C1 segment of cervical spinal cord (tissue), 14 donors: ENCODE measurements at places on chromosomes 6 and 20.

- DNase-seq, result no peak
Observed at GRCh38 chr20:11499101-11499634, 418.5 kb upstream of the BTBD3 start.

- DNase-seq, result no peak
Observed at GRCh38 chr6:10411131-10411970, 3.5 kb downstream of the TFAP2A start.

DNA sequence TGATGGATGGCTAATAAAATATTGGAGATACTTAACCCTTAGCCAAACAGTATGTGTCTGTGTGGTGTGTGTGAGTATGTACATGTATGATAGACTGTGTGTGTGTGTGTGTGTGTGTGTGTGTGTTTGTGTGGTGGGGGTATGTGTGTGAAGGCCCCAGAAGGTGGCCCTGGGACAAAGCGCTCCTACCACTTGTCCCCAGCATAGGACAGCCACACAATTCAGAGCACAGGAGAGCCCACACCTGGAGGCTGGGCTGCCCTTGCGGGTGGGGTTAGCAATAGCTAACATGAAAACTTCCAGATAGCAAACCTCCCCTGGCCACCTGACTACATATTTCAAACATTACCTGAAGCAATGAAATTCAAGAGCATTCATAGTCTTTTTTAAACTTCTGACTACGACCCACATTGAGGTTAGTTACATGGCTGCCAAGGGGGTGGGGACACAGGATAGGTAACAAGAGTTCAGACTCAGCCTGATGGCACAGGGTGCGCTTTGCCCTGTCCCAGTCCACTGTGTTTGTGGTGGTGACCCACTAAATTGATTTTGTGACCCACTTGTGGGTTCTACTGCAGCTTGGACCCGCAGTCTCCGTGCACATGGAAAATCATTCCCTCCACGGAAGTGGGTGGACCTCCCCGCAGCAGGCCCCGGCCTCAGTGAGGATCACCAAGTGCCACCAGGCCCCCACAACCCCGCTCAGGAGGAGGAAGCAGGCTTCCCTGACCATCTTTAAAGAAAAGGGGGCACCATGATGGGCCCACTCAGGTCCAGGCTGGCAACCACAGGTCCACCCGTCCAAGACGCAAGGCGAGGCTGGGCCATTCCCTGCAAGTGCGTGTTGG lies 34.8 kb downstream of the ZC3H12D start:
- DNase-seq, result no peak

- no peak for DNase-seq
Observed at GRCh38 chr20:60541991-60542390, 583.8 kb downstream of the CDH26 start.

- no peak for DNase-seq
Observed at GRCh38 chr6:106169517-106169916, 83.4 kb downstream of the PRDM1 start.

GRCh38 chr20:54293526-54293925 lies 85.6 kb downstream of the PFDN4 start:
- no peak for DNase-seq

DNA sequence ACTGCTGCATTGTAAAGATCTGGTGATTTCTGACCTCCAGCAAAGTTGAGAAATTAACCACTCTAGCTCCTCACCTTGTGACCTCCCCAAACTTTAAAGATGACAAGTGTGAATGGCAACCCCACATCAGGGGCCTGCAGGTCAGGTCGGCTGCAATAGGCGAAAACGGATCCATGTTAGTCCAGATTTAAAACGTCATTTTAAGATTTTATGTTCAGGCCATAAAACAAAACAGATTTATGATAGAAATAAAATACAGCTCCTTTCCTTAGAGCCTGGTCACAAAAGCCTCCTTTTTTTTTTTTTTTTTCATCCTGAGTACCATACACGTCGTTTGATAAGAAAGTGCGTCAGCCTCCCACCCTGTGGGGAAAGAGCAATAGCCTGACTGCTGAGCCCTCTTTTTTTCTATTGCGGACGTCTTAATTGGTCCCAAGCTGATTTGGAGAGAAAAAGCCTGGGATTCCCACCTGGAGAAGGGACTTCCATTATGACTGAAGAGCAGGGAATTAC lies 519.2 kb upstream of the NOX3 start:
- DNase-seq, result no peak

GRCh38 chr6:42453031-42453653 lies 1.4 kb upstream of the TRERF1 start:
- peak; percentile 50 for DNase-seq

- DNase-seq, result no peak
Observed at GRCh38 chr6:168638468-168639271, 197.7 kb downstream of the SMOC2 start.

DNA sequence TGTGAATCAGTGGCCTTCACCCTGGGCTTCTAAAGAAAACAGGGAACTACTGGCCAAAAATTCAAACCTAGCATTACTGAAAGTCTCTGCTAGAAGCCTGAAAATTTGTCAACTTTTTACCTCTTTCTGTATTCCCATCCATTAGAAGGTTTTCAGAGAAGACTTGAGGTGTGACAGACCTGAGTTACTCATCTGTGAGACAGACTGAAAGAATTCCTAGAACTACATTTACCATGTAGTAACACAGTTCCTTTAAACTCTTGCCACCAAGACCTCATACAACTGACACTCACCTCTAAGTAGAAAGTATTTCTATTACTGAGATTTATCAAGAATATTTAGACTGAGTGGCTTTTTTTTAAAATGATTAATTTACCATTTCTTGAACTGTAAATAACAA lies 4.5 kb downstream of the DPM1 start:
- DNase-seq, result no peak

DNA sequence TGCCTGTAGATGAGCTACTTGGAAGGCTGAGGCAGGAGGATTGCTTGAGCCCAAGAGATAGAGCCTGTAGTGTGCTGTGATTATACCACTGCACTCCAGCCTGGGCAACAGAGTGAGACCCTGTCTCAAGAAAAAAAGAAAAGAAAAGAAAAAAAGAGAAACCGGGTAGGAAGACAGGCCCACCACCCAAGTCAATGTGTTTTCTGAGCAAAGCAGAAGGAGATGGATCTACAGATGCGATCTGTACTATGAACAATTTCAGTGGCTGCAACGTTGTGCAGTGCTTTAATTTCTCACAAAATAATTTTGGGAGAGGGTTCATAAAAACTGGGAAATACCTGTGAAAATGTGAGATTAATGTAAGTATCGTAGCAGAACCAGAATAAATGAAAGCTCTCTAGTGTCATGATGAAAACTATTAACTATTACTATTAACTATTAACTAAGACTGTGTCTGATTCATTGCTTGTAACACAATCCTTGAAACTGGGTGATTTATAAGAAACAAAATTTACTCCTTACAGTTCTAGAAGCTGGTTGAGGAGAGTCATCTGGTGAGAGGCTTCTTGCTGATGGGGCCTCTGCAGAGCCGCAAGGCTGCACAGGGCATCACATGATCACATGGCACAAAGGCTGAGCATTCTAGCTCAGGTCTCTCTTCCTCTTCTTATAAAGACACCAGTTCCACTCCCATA lies 233.1 kb upstream of the ZNF217 start:
- no peak for DNase-seq

GRCh38 chr6:12049165-12049564 lies 37.1 kb downstream of the HIVEP1 start:
- DNase-seq, result no peak

DNA sequence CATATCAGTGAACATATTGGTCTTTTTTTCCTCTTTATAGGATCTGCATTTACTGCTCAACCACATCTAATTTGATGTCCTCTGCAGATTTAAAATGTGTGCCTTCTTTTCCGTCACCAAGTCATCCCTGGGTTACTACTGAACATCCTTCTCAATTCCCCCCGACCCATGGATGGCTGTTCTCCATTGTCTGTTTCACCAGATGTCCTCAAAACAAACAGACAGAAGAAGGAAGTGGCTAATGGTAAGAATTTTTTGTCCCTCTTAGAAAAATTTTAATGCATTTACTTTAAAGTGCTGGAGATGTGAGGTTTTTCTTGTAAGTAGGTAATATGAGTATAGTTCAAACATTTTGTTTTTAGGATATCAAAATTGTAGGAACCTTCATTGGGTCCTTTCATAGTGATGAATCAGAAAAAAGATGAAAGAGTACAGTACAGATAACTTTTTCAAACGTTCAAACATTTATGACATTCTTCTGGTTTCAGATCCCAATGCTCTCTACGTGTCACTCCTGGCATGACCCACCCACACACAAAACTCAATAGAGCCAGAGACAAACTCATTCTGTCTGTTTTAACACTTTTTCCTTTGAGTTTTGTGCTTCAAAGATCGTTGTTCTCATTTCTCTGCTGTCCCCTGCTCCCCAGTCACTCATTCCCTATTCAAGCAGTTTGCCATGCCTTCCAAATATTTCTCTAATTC lies 276.4 kb downstream of the PRL start:
- DNase-seq, result no peak

DNA sequence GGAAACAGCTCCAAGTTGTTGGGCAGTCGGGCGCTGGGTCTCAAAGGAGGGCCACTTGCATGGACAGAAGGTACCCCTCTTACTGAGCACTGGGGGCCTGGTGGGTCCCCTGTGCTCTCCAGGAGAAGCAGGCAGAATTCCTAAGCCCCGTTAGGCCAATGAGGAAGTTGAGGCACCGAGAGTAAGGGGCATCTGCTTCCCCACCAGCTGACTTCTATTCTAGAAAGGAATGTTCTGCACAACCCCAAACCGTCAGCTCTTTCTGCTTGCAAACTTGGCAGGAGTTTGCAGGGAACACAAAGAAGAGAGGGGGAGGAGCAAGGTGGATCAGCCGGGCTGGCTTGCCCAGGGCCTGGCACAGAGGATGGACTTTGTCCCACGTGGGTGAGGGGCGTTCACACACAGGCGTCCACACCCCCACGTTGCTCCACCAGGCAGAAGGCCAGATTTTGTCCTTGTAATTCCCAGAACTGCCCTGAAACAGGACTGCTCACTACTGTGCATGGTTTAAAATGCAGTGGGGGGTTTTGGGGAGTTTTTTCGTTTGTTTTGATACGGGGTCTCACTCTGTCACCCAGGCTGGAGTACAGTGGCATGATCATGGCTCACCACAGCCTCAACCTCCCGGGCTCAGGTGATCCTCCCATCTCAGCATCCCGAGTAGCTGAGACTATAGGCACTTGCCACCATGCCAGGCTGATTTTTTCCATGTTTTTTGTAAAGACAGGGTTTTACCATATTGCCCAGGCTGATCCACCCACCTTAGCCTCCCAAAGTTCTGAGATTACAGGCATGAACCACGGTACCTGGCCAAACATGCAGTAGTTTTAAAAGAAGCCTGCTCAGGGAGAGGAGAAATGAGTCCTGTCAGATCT lies 93.3 kb downstream of the SNX5 start:
- DNase-seq, result peak; percentile 58

GRCh38 chr20:35901678-35902544 lies 52.4 kb downstream of the SCAND1 start:
- no peak for DNase-seq

GRCh38 chr6:138107752-138108592 lies 753 bp upstream of the PERP start:
- no peak for DNase-seq

DNA sequence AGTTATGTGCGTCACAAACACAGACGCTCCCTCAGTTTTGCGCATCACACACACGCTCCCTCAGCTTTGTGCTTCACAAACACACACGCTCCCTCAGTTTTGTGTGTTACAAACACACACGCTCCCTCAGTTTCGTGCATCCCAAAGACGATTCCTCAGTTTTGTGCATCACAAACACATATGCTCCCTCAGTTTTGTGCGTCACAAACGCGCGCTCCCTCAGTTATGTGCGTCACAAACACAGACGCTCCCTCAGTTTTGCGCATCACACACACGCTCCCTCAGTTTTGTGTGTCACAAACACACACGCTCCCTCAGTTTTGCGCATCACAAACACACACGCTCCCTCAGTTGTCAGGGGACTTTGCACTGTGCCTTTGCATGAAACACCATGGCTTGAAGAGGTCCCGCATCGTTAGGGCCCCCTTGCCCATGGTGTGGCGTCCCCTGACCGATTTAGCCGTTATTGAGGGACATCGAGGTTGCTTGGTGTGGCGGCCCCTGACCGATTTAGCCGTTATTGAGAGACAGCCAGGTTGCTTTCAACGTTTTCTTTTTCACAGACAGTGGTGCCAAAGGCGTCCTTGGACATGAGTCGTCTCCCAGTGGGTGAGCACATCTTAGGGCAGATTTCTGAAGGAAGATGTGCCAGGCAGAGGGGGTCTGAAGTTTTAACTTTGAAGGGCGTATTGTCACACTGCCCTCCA lies 28.1 kb upstream of the MYT1 start:
- DNase-seq, result no peak

DNA sequence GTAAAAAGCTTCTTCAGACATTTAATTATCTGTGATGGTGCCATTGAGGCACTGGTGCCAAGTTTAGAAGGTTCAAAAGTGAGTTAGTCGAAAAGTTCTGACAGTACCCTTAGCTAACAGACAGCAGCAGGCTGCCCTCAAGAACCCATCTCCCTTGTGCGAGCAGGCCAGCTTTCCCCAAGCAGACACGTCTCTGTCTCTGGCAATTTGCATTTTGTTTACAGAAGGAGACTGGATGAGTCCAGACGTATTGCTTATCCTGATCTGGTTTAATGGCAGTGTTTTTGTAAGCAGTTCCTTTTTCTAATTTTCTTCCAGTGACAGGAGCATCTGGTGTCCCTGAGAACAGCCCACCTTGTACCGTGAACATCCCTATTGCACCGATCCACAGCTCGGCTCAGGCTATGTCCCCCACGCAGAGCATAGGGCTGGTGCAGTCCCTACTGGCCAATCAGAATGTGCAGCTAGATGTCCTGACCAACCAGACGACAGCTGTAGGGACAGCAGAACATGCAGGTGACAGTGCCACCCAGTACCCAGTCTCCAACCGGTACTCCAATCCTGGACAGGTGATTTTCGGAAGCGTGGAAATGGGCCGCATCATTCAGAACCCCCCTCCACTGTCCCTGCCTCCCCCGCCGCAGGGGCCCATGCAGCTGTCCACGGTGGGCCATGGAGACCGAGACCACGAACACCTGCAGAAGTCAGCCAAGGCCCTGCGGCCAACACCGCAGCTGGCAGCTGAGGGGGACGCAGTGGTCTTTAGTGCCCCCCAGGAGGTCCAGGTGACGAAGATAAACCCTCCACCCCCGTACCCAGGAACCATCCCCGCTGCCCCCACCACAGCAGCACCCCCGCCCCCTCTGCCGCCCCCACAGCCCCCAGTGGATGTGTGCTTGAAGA lies 58.3 kb upstream of the TMEM181 start:
- no peak for DNase-seq

- DNase-seq, result no peak
Observed at GRCh38 chr6:21953831-21954801, 342.7 kb downstream of the PRL start.

GRCh38 chr6:139219271-139219729 lies 72.5 kb downstream of the TXLNB start:
- peak; percentile 69 for DNase-seq

DNA sequence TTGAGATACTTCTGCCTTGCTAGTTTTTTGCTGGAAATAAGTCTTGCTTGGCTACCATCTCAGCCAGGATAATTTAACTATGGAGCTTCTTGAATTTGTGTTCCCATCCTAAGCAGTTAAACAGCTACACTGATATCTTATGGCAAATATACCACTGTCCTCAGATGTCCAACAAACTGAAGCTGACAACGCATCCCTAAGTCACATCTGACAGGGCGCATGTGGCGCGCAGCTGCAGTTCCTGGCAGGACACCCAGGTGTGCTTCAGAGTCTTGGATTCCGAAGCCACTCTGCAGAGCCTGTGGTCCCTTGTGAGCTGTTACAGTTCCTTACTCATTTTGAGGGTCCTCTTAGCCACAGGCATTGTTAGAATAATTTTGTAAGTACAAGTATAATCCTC lies 127.9 kb downstream of the WDR27 start:
- no peak for DNase-seq
